Activated CD4-positive, alpha-beta T cell treated with anti-CD3 and anti-CD28 coated beads, Interleukin-2, amount 50 U/mL, for 24 hours (primary cell): ENCODE measurements at places on chromosomes 5 and 9.

- DNase-seq: no peak
Measured at GRCh38 chr5:177018341-177018740, 4.2 kb upstream of the ZNF346 start.

DNA sequence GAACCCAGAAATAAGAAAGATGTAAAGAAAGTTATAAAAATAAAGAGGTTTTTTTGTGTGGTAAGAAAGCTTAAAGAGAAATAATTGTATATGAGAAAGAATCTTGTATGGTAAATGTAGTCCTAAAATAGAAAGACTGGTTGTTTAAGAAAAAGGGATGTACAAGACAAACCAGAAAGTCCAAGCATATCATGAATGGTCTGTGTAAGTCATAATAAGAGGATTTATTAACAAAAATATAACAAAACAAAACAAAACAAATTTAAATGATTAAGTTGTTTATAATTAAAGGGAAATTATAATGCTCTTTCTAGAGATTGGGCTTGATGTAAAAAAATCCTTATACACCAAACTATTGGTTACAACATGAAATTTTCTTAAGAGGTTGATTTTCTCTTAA lies 590.4 kb upstream of the PTGER4 start:
- DNase-seq: no peak

GRCh38 chr9:75992482-75993206 lies 102.2 kb downstream of the PCSK5 start:
- DNase-seq: no peak

- DNase-seq: no peak
Measured at GRCh38 chr5:76483433-76483832, 80.3 kb downstream of the IQGAP2 start.
